ENCODE measurements at places on chromosomes 2 and 18. TPM values are rescaled to one million over a fixed set of nuclear protein-coding genes. Genes with fewer than 3 reads are reported as not detected.

Gene REG3G
- not detected for total RNA-seq

Gene ICA1L
- total RNA-seq = 2.2 TPM

Gene DARS1
- total RNA-seq = 50.5 TPM

Gene TRIM43
- 0.13 TPM for total RNA-seq

Gene APLF
- total RNA-seq = 0.66 TPM

Gene LYG1
- 1.6 TPM for total RNA-seq

Gene CFAP65
- 0.21 TPM for total RNA-seq

Gene HSPE1
- 467 TPM for total RNA-seq

Gene G6PC2
- not detected for total RNA-seq

Gene IL36B
- total RNA-seq = not detected

Gene DUSP28
- 9.4 TPM for total RNA-seq

Gene PARD3B
- 0.88 TPM for total RNA-seq

Gene LCT
- 0.03 TPM for total RNA-seq

Gene RPIA
- total RNA-seq = 29.8 TPM

Gene SPDYA
- total RNA-seq = 0.15 TPM

Gene CNTNAP5
- not detected for total RNA-seq

Gene VSNL1
- not detected for total RNA-seq

Gene UGT1A10
- total RNA-seq = 0.49 TPM

Gene ZSWIM2
- total RNA-seq = not detected

Gene NRP2
- total RNA-seq = 91.7 TPM

Gene PLEKHH2
- 2.3 TPM for total RNA-seq

Gene EXOC6B
- total RNA-seq = 7.0 TPM

Gene AQP12A
- not detected for total RNA-seq

Gene DSG1
- total RNA-seq = not detected

Gene THSD7B
- total RNA-seq = not detected

Gene COBLL1
- 4.5 TPM for total RNA-seq

Gene CRYGD
- not detected for total RNA-seq

Gene METTL5
- 69.9 TPM for total RNA-seq

Gene CPLX4
- total RNA-seq = not detected

Gene RTP5
- total RNA-seq = not detected

Gene ARHGAP28
- 0.03 TPM for total RNA-seq

Gene UPP2
- total RNA-seq = not detected

Gene FBXO11
- total RNA-seq = 41.5 TPM

Gene TUBA4A
- 314 TPM for total RNA-seq

Gene FRZB
- total RNA-seq = 0.07 TPM

Gene OR6B2
- total RNA-seq = not detected

Gene SIX3
- total RNA-seq = 0.39 TPM

Measured in A549 treated with GW870086 at 1 μM for 4 hours (cell line).